Stimulated activated CD4-positive, alpha-beta T cell treated with anti-CD3 and anti-CD28 coated beads, Interleukin-2, amount 100 ng/mL, for 4 hours (primary cell): ENCODE measurements at places on chromosomes 2 and 18.

DNA sequence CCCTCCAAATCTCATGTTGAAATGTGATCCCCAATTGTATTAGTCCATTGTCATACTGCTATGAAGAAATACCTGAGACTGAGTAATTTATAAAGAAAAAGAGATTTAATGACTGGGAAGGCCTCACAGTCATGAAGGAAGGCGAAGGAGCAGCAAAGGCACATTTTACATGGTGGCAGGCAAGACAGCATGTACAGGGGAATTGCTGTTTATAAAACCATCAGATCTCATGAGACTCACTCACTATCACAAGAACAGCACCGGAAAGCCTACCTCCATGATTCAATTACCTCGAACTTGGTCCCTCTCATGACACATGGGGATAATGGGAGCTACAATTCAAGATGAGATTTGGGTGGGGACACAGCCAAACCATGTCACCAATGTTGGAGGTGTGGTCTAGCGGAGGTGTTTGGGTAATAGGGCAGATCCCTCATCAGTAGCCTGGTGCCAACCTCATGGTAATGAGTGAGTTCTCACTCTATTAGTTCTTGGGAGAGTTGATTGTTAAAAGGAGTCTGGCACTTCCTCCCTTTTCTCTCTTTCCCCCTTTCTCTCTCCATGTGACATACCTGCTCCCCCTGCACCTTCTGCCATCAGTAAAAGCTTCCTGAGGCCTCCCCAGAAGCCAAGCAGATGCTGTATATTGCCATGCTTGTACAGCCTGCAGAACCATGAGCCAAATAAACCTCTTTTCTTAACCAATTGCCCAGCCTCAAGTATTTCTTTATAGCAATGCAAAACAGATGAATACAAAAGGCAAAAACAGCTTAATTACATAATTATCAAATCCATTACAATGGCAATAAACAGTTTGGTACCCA is 14.5 kb upstream of the FN1 start:
- no peak for DNase-seq

DNA sequence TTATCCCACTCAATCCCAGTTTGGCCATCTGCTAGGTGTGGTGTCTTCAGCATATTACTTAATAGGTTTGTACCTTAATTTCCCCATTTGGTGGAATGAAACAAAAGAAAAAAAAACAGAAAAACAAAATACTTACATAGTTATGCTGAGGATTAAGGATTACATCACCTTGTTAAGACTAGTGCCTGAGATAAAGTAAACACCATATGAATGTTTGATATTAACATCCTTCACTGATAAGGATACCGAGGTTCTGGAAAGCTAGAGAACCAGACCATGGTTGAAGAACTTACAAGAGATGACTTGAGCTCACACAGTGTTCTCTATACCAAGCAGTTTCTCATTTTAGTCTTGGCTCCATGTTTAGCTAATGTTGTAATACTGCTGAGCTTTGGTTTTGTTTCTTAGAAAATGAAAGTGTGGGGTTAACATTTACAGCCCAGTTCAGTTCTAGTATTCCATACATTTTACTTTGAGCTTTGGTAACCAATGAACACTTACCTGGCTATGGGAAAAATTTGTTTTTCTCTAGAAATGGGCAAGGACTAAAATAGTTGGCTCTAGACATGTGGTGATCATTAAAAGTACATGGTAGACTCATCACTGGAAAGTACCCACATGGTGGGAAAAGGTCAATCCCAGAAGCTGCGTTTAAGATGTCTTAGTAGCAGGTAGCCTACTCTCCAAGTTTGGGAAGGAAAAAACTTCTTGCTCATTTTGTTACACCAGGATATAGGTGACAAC is 5.8 kb upstream of the GPD2 start:
- no peak for DNase-seq

- DNase-seq: no peak
Observed at GRCh38 chr2:6580982-6581381, 284.7 kb downstream of the CMPK2 start.

DNA sequence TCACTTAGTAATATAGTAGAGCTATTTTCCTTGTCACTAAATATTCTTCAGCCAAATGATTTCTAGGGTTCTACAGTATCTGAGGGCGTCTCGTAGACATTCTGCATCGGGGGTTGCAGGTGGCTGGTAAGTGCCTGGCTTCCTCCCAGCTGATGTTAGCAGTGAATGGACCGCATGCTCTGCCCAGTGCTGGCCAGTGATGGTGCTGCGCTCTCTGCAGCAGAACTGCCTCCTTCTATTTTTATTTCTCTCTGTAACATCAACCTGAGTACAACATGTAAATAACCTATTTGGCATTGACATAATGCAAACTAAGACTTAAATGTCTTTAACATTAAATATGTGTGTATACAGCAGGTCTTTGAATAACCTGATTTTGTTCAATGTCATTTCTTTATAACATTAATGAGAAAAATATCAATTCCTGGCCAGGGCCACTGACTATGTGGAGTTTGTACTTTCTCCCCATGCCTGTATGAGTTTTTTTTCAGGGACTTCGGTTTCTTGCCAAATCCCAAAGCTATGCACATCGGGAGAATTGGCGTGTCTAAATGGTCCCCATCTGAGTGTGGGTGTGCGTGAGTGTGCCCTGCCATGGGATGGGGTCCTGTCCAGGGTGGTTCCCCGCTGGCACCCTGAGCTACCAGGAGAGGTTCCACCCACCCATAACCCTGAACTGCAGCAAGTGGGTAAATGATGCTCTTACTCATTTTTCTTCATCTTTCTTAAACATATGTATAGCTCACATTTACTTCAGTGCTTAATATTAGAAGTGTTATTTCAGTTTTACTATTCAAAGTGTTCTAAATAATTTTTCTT is 278.2 kb upstream of the EPAS1 start:
- DNase-seq: no peak

DNA sequence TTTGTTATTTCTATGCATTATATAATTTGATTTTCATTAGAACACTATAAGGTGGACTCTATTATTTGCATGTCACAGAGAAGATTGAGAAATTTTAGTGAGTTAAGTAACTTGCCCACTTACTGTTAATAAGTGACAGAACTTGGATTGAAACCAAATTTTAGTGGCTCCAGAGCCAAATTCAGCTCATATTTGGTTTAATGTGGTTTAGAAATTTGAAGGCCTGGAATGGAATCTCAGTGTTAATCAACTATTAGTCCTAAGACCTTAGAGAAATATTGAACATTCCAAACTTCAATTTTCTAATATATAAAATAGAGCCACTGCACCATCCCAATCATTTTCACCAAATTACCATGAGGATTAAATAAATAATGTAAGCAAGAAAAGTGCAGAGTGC is 281.6 kb downstream of the ZNF385B start:
- no peak for DNase-seq

DNA sequence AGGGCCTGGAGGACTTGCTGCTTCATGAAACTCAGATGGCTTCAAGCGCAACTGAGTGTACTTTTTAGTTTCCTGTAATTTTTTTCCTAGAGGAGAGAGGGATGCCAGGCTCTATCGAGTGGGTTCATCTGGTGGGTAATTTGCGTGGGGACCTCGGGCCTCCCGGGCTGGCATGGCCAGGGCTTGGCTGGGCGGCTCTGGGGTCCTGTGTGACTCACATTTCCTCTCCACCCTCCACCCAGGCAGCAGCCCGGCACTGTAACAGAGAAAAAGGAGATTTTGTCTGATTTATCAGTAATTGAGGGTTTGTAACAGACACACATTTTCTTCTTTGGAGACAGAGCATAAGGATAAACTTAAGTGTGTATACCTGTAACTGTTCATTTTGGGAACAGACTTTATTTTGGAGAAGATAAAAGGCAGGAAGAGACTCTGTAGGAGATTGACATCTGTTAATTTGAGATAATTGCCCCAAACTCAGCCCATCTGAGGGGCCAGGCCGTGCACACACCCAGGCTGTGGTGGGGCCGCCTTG is 64.3 kb downstream of the NFATC1 start:
- no peak for DNase-seq

DNA sequence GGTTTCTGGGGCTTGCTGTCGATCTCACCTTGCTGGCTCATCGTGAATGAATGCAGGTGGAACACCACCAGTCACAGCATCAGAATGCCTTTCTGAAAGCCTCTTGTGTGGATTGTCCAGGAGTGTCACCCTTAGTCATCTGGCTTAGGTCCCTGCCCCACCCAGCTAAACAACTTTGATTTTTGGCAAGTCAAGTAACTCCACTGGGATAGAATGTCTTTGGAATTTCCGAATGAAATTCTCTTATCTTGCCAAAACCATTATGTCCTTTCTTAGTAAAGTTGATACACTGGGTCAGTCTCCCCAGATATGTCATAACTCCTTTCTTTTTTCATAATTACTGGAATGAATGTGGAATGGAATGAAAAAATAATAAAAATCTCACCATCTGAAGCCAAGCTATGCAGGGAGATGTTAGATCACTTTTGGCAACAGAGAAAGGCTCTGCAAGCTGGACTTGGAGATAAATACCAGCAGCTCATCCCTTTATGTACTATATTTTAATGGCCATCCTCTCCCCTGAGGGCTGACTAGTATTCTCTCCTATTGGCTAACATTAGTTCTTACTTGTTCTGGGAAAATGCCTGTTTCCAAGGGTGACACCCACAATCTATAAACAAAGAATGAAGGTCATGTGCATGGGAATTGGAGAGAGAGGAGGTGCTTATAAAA is 35.4 kb downstream of the INSIG2 start:
- DNase-seq: no peak

DNA sequence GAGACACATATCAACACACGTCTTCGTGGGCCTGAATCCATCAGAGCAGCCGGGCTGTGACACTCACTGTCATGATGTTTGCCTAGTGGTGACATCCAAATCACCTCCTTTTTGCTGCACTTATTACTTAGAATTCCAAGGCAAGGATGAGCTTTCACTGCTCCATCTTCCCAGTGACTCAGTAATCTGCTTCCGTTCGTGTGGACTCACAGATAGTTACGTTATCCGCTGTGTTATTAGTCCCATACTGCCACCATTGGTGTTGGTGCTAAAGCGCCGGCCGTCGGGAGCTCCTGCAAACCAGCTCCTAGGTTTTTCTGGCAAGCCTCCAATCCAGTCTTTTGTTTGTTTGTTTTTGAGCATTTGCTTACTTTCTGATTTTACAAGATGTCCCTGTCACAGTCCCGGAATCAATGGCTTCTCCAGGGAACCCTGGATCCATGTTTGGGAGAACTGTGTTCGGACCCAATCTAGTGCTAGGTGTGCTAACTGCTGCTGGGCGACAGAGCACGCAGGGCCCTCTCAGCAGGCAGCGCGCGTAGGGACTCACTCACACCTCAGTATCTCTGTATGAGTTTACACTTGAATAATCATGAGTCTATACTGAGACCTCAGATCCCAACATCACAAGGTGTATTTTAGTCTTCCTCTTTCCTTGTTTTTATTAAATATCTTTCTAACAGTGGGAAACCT is 42.6 kb downstream of the HDAC4 start:
- DNase-seq: no peak

DNA sequence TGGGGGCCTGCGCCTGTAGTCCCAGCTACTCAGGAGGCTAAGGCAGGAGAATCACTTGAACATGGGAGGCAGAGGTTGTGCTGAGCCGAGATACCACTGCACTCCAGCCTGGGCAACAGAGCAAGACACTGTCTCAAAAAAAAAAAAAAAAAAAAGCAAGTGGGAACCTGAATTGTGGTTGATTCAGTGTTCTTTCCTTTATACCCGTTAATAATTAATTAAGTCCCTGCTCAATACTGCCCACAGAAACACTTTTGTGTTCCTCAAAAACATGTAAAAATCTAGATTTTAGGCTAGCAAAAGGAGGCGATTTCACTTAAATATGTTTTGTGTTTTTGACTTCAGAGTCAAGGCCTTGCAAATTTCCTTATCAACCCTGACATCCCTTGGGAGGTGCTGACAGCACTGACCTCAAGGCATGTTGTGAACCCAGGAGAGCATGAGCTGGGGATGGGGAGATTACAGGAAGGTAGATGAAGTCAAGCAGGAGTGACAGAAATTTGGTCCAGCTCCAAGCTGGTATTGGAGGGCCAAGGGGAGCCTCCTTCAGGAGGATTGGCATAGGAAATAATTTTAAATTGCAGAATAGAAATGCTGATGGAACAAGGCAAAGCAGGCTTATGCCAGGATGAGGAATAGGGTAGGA is 89.0 kb upstream of the PNPT1 start:
- DNase-seq: no peak

DNA sequence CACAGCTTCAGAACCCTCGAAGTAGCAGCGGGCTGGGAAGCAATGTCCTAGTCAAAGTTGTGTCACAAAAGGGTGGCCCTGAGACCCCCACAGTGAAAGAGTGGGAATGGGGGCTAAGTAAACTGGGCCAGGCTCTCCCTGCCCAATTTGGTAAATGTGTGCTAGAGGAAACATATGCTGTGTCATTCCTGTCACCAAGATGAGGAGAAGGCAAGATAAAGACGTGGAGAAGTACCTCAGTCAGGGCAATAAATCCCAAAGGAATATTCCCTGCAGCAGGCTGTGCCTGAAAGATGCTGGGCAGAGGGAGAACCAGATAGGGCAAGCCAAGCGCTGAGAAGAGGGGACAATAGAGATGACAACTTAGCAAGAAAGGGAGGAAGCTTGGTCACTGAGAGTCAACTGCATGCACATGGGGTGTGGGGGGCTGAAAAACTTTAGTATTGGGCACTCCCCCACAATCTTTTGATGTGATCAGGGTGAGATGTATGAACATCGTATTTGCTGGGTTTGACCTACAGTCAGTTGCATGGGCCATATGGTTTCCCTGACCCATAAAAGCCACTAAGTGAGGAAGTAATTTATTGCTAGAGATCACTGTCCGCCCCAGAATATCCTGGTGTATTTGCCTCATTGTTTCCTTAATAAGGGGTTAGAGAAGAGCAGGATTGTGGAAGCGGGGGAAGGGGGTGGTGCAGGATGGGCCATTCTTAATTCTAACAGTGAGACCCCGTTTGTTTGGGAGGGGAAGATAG is 49.9 kb upstream of the CXCR4 start:
- DNase-seq: no peak

GRCh38 chr18:27862041-27862682 is 314.8 kb downstream of the CDH2 start:
- DNase-seq: no peak

DNA sequence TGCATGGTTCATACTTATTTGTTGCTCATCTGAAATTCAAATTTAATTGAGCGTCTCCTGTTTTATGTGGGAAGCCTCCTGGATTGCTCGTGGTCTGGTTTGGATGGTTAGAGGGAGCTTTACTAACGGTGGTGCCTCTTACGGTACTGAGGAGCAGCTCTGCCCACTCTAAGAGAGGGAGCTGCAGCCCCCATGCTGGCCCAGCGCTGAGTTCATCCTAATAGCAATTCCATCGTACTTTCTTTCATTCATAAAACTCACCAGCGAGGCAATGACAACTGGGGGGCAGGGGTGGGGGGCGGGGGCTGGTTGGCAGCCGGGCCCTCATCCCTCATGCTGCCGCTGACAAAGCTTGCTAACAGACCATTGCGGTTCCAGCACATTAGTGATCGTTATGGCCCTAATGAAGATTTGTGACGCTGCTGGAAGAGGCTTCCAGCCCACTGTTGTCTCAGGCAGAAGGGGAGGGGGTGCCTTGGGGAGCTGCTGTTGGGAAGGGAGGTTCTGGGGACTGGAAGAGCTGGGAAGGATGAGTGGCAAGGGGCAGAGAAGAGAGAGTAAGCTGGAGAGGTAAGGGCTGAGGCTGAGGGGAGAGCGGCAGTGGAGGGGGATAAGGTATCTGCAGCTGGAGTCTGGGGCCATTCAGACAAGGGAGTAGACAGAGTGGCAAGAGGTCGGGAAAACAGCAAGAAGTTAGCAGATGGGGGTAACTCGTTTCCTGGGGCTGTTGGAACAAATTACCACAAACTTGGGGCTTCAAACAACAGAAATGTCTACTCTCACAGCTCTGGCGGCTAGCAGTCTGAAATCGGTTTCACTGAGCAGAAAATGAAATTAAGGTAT is 238.1 kb downstream of the LPIN1 start:
- no peak for DNase-seq
